ENCODE measurements at places on chromosomes 2 and 18.

- no peak for DNase-seq
These were observed 653 bp upstream of the ANKAR start for GRCh38 chr2:189673661-189674373.

DNA sequence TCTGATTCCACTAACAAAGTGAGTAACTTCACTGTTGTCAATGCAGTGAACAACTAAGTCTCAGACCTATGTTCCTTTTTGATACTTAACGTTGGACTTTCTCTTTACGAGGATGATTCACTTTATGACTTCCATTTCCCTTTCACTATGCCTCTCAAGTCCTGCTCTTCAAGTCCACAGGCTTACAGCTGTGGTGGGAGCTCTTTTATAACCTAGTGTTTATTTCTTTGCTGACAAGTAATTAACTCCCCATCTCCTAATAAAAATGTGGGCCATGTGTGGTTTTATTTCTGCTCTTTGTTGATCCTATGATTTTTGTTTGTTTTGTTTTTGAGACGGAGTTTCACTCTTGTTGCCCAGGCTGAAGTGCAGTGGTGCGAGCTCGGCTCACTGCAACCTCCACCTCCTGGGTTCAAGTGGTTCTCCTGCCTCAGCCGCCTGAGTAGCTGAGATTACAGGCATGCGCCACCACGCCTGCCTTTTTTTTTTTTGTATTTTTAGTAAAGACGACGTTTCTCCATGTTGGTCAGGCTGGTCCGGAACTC lies 142.1 kb downstream of the USP34 start:
- no peak for DNase-seq

DNA sequence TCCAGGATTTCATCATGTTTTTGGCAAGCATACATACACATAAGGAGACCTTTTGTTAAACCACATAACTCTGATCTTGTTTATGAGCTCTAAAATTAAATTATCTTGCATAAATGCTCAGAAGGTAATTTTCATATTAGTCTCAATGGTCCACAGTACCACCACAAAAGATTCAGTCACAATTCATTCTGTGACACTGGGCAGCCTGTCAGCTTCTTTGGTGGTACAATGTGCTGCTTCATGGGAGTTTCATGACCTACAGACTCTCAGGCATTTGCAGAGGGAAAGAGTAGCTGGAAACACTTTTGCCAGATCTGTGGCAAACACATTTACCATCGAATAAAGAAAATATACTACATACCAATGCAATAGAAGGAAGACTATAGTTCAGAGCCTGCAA lies 51.3 kb upstream of the ZNF397 start:
- DNase-seq = no peak

GRCh38 chr2:50125246-50125645 lies 906.7 kb downstream of the NRXN1 start:
- DNase-seq = no peak

GRCh38 chr2:43212216-43212835 lies 14.1 kb downstream of the ZFP36L2 start:
- DNase-seq = no peak

DNA sequence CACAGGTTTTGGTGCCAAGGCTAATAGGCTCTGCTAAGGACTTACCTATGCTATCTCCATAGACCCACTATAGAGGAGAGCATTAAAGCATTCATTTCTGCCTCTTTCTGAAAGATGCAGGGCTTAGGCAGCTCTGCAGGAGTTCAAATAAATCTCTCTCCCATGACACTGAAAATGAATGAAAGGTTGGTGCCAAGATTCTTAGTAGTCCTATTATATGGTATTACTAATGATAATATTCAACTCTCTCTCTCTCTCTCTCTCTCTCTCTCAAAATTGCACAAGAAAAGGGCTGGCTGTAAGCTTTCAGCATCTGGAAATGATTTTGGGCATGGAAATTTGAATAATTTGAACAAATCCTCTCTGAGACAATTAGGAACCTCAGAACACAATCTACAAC lies 433.7 kb downstream of the MBD2 start:
- DNase-seq = no peak

- no peak for DNase-seq
These were observed 68.7 kb upstream of the MC2R start for GRCh38 chr18:13984080-13984479.

- DNase-seq = no peak
These were observed 53.1 kb upstream of the DLX2 start for GRCh38 chr2:172155752-172156151.

DNA sequence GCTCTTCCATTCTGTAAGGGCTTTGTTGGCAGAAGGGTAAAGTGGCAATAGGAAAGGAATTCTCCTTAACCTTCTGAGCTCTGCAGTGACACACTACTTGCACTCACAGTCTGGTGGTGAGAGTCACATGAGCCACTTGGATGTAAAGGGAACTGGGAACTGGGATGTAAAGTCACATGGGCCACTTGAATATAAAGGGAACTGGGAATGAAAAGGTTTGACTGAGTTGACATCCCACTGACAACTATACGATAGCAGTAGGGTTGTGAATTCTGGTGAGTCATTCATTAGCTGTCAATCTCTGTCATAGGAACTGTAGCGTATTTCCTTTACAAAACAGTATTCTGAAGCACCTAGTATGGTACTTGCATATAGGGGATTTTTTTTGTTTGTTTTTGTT lies 5.5 kb downstream of the RPE start:
- no peak for DNase-seq

DNA sequence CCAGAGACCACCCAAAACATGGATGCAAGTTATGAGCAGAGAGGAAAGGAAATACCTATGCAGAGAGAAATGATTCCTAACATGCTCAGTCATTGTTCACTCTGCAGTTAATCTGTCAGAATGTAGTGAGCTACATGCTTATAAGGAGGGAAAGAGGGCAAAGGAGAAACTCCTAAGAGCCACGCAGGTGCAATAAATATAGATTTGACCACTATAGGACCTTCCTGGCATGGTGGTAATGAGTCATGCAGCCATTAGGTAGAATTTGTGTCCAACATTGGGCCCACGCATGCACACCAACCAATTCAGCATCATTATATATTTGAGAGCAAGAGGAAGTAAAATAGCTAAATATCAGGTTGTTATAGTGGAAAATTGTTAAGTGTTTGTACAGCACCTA lies 699.9 kb downstream of the DSC3 start:
- DNase-seq = no peak

- DNase-seq = no peak
These were observed 91.2 kb downstream of the MTA3 start for GRCh38 chr2:42659609-42660008.

GRCh38 chr2:170822290-170823087 lies 5.8 kb downstream of the GAD1 start:
- DNase-seq = no peak

DNA sequence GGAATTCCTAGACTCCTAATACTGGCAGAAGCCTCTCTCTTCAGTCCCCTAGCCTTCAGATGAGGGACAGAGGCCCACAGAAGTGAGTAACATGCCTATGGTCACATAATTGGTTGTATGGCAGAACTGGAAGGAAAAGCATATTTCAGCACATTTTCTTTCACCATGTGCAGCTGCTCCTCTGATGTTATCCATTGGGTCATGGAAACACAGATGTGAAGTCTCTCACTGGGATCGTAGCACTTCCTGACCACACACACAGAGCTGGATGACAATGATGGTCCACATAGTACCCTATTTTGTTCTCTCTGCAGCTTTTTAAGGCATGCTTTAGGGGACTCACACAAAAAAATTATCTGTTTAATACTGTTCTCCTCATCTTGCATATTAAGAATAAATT lies 24.5 kb downstream of the MYO3B start:
- no peak for DNase-seq

DNA sequence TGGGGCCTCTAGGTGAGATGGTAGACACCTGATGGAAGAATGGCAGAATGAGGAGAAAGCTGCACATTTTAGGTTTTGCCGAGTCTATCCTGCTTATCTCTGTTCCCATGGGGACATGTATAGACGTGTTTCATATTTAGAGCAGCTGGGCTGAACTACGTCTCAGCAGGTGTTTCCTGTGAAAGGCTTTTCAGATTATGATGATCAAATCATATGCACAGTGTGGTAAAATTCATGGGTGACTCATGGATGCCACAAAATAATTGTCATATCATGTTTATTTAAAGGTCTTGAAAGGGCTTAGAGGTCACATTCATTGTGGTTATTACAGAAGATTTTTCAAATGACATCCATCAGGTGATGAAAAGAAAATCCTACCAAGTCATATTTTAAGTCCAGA lies 90.5 kb downstream of the ICOS start:
- no peak for DNase-seq

DNA sequence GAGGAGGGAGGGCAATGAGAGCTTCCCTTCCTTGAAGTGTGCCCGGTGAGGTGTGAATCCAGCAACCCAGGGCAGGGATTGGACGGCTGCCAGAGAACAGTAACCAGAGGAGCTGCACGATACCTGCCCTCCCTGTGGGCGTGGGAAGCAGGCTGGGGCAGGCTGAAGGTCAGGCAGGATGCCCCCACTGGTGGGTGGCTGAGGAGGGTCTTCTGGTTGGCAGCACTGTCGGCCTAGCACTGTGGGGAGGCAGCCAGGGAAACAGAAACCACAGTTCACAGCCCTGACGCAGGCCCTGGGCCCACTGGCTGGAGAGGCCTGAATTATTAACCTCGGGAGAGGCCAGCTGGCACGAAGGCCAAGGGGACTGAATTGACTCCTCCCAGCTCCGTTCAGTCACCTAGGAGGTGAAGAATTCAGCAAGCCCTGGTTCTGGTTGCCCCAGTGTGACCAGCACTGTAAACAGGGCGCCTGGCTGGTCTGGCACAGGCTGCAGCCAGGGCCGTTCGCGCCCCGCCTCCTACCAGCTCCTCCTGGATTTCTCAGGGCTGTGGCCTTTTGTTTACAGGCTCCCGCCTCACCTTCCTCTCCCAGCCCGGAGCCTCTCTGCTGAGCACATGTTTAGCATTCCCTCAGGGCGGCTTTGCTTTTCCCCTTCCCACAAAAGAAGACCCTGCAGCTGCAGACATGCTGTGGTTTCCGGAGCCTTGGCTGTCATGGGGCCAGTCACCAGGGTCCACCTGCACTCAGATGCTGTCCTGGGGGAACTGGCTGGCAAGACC lies 97.8 kb downstream of the B3GNT2 start:
- no peak for DNase-seq

GRCh38 chr2:105800953-105801635 lies 56.4 kb downstream of the NCK2 start:
- no peak for DNase-seq

- DNase-seq = no peak
These were observed 51.1 kb downstream of the MTHFD2 start for GRCh38 chr2:74249406-74250122.

DNA sequence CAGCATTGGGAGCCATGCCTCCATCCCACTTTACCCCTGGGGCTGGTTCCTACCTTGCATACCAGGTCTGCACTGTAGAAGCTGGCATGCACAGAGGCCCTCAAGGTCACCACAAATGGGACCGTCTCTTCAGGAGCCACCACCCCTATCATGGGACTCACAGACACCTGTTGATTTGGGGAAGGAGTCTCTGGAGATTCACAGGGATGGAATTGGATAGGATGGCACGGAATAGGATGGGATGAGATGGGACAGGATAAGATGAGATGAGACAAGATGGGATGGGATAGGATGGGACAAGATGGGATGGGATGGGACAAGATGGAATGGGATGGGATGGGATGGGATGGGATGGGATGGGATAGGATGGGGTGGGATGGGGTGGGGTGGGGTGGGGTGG lies 16.1 kb upstream of the CRYBA2 start:
- no peak for DNase-seq

DNA sequence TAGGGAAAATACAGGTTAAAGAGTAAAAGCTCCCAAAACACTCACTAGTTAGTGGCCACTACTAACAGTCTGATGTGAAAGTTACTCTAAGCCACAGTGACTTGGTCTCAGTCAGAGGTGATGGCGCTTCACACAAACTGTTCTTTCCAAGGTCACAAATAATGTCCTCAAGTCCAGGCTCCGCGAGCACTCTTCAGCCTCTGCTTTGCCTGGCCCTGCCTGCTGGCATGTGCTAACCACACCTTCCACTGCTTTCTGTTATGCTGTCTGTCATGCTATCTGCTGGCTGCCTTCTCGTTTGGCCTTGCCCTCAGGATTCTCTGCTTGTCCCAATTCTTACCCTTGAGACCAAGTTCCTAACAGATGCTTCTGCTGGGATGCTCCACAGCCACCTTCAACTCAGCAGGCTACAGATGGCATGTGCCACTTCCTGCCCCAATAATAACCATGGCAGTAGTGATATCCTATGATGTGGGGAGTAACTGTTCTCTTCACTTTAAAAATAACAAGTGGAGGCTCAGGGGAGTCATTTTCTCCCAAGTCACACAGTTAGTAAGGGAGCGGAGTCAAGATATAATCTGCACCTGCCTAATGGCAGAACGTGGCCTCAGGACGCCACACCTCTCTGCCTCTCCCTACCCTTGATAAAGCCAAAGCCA lies 75.7 kb downstream of the ZAP70 start:
- no peak for DNase-seq

DNA sequence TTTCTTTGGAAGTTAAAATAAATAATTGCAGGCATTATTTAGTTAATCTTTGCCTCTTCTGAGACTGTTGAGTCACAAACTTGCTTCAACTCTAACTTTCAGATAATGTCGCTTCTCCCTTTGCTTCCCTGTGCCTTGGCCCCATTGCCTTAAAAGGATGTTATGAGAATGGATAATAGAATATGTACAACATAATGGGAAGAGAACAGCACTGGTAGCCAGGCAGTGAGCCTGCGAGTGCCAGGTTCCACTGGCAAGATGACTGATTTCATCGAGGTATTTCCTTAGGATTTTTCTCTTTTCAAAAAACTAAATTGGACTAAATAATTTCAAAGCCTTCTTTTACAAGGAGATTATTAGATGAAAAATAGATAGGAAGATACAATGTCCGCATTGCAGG lies 420.9 kb downstream of the TGIF1 start:
- no peak for DNase-seq

- DNase-seq = no peak
These were observed 246.3 kb upstream of the MYT1L start for GRCh38 chr2:2577407-2577831.

Data from stimulated activated CD8-positive, alpha-beta memory T cell treated with anti-CD3 and anti-CD28 coated beads, Interleukin-7, amount 100 ng/mL, for 1 hour (primary cell).